Common myeloid progenitor, CD34-positive (primary cell): ENCODE measurements at places on chromosomes 11 and 22.

- no peak for DNase-seq
These were observed 100.9 kb upstream of the USP47 start for GRCh38 chr11:11740836-11741235.

DNA sequence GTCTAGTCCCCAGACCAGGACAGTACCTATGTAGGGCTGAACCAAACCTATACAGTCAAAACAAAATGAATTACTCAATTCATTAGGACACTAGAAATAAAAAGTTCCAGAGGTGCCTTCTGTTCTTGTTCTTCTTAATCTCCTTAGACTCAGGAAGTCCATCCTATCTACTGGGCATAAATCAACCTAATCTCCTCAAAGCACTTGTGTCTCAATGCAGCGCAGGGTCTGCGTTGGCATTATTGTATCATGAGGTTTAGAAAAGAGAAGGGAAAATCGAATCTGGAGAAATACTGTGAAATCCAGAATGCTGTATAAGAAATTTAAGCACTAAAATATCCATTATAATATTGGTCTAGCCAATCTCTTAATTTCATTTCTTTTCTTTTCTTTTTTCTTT, 2.4 kb upstream of the OR10V1 start:
- DNase-seq, result no peak

DNA sequence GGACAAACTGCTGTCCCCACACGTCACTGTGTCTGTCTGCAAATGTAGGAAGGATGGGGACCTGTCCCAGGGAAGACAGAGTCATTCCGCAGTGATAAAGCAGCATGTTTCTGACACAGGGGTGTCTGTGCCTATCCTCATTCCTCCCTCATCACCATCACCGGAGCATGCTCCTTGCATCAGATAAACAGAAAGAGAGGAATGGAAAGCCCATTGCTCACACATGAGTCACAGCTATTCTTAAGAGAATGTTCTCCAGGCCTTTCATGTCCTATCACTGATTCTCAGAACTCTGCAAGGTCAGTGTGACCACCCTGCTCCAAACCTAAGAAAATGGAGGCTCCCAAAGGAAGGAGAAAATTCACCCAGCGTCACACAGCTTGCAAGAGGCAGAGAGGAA, 38.9 kb downstream of the ZNF195 start:
- DNase-seq, result no peak

- peak; percentile 19 for DNase-seq
These were observed 79.5 kb downstream of the HORMAD2 start for GRCh38 chr22:30159561-30160353.

DNA sequence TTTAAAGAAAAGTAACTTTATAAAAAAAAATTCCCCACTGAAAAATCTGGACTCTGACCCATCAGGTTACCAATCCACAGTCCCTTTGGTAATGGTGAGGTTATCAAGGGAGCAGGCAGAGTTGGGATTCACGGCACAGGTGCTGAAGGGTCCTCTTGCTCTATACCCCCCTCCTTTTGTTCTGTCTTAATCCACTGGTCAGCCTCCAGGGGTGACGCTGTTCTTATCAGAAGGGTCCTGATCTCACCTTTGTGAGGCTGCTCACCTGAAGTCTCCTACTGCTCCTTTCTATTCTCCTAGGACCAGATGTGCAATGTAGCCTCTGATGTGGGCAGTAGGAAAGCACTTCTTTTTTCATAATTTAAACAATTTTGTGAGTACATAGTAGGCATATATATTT, 80.6 kb upstream of the E2F8 start:
- no peak for DNase-seq

- no peak for DNase-seq
These were observed 32.6 kb downstream of the IGLL5 start for GRCh38 chr22:22920104-22920654.

DNA sequence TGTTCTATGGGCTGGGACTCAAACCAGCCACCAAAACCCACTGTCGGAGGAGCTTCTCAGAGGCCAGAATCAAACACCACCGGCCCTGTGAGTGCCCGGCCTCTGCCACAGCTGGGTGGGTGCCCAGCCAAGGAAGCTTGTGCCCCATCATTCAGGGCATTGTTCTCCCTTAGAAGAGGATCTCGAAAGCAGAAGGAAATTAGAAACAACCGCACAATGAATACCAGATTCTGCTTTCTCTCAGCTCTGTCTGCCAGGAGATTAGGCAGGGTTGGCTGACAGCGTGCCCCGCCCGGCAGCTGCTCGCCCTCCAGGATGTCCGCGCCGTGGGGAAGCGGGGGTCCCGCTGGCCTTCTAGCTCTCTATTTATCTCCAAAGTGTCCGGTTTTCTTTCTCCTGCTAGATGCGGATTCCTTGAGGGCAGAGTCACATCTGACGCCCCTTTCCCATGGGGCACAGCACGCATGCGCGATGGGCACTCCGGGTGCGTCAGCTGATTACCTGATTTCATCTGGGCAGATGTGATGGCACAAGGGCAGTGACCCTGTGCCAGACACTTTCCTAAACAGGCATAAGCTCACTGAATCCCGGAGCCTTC, 25.5 kb downstream of the SCGB1A1 start:
- peak; percentile 90 for DNase-seq

GRCh38 chr11:65806979-65807378, 20.1 kb downstream of the OVOL1 start:
- DNase-seq, result peak; percentile 57

- no peak for DNase-seq
These were observed 65.6 kb downstream of the OR4C45 start for GRCh38 chr11:50098186-50098725.

DNA sequence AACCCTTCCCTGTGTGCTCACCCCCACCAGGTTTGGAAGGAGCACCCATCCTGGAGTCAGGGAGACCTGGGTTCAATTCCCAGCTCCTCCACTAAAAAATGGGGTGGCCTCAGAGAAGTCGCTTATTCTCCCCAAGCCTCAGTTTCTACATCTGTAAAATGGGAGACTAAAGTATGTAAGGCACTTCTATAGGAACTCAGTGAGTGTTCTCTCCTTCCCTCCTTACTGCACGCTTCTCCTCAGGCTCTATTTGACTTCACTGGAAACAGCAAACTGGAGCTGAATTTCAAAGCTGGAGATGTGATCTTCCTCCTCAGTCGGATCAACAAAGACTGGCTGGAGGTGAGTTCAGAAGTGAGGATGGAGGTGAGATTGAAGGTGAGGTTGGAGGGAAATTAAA, 11.3 kb downstream of the NCF4 start:
- DNase-seq, result peak; percentile 55
